ENCODE measurements at places on chromosomes 6 and 20. TPM values are rescaled to one million over a fixed set of nuclear protein-coding genes. Genes with fewer than 3 reads are reported as not detected.

PPDPF gene
- total RNA-seq = 66.2 TPM

VTA1 gene
- total RNA-seq = 86.5 TPM

ECT2L gene
- total RNA-seq = 1.2 TPM

DEFB132 gene
- total RNA-seq = not detected

HSPA1L gene
- total RNA-seq = 8.1 TPM

NFKBIE gene
- total RNA-seq = 6.7 TPM

OVOL2 gene
- not detected for total RNA-seq

KCNK17 gene
- 0.69 TPM for total RNA-seq

ZNF831 gene
- total RNA-seq = 0.23 TPM

PRICKLE4 gene
- total RNA-seq = 0.46 TPM

MAP1LC3A gene
- total RNA-seq = 64.6 TPM

PDE10A gene
- total RNA-seq = 213 TPM

ZFP64 gene
- total RNA-seq = 10.8 TPM

BEND6 gene
- 47.3 TPM for total RNA-seq

BPI gene
- 0.46 TPM for total RNA-seq

LTB gene
- total RNA-seq = 0.46 TPM

ADGRF5 gene
- total RNA-seq = 9.9 TPM

NR2E1 gene
- total RNA-seq = 11.1 TPM

TPBG gene
- 7.2 TPM for total RNA-seq

LAMA2 gene
- 13.1 TPM for total RNA-seq

CCND3 gene
- 16.6 TPM for total RNA-seq

KHDC1L gene
- total RNA-seq = 0.69 TPM

RRP36 gene
- total RNA-seq = 56.5 TPM

CFAP61 gene
- 8.8 TPM for total RNA-seq

ZKSCAN3 gene
- 7.8 TPM for total RNA-seq

TNXB gene
- 6.0 TPM for total RNA-seq

C2 gene
- 5.3 TPM for total RNA-seq

DUSP22 gene
- 30.2 TPM for total RNA-seq

COL11A2 gene
- total RNA-seq = 2.3 TPM

SLC17A9 gene
- total RNA-seq = 0.23 TPM

EBF4 gene
- 15.7 TPM for total RNA-seq

FAM83C gene
- not detected for total RNA-seq

KIAA1755 gene
- total RNA-seq = 1.8 TPM

NKAPL gene
- 4.6 TPM for total RNA-seq

HCK gene
- total RNA-seq = 5.1 TPM

PRDM1 gene
- total RNA-seq = 1.8 TPM

HSPA12B gene
- 3.2 TPM for total RNA-seq

SYTL3 gene
- 2.5 TPM for total RNA-seq

PRL gene
- total RNA-seq = 0.23 TPM

INSM1 gene
- total RNA-seq = 8.8 TPM

KCNK16 gene
- not detected for total RNA-seq

TPD52L1 gene
- 24.7 TPM for total RNA-seq

FBXO30 gene
- total RNA-seq = 87.7 TPM

ARFGEF3 gene
- 47.3 TPM for total RNA-seq

ENPP3 gene
- 1.2 TPM for total RNA-seq

MTCH1 gene
- total RNA-seq = 201 TPM

KCNQ5 gene
- 5.5 TPM for total RNA-seq

GSTA2 gene
- not detected for total RNA-seq

ATP9A gene
- 390 TPM for total RNA-seq

MAN1A1 gene
- 21.2 TPM for total RNA-seq

NKAIN2 gene
- 33.0 TPM for total RNA-seq

THEMIS gene
- total RNA-seq = not detected
